8988T (cell line): ENCODE measurements at places on chromosomes 7 and 10.
A peak's percentile ranks its signal among the peaks of the same experiment; 100 is the strongest.

- no peak for DNase-seq
These were observed 32.3 kb downstream of the ORC5 start for GRCh38 chr7:104175361-104175984.

- no peak for DNase-seq
These were observed 238.7 kb downstream of the SEC23IP start for GRCh38 chr10:120131183-120131582.

GRCh38 chr7:7266257-7266881 lies 84.0 kb downstream of the C1GALT1 start:
- no peak for DNase-seq

GRCh38 chr7:101166909-101167644 lies 1.7 kb upstream of the VGF start:
- no peak for DNase-seq

DNA sequence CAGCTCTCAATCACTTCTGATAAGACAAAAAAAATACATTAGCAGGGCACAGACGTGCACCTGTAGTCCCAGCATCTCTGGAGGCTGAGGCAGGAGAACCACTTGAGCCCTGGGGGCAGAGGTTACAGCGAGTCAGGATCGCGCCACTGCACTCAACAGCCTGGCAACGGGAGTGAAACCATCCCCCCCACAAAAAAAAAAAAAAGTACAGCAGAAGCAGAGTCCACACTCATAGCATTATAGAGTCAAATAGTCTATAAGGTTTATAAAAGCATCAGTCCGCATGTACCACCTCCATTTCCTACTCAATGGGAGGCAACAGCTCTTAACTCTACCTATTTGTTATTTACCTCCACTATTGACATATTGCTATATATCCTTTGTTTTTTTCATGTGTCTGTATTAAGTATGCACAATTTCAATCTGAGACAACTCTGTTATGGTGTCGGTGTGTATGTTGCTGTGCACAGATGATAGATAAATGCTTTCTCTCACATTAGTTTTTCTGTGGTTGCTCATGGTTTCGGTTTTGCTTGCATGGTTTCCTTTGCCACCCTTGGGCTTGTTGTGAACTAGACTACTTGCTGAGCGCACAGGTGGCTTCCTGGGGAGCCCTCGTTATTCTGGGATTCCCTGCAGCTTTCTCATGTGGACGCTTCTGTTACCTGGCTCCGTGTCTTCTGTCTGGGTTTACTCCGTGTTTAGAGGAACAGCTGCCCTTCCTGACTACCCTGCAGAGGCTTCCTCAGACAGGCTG lies 40.4 kb downstream of the PROSER2 start:
- DNase-seq: no peak

GRCh38 chr7:121126801-121127534 lies 138.5 kb downstream of the CPED1 start:
- no peak for DNase-seq

DNA sequence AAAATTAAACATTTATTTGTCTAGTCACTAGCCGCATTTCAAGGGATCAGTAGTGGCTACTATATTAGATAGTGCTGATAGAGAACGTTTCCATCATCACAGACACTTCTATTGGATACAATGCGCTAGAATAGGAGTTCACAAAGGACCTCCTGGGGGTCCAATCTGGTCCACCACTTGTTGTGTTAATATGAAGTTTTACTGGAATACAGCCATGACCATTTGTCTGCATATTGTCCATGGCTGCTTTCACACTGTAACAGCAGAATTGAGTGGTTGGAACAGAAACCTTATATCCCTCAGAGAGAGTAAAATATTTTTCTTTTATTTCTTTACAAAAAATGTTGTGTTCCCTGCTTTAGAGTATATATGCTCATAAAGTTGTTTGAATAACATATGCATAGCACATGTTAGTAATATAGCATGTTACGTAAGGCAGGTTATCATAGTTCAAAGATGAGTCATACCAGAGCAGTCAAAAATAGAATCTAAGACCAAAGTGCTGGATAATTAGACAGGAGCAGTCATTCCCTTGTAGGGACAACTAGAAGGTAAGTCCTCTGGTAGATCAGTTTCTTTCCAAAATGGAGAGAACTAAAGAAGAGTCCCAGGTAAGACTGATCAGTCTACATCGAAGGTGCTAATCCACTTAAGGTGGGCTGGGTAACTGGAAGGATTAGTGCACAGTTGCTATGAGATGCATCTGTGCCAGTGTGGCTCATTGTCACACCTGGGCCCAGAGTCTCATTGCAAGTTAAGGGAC lies 14.9 kb downstream of the BZW2 start:
- DNase-seq: no peak

DNA sequence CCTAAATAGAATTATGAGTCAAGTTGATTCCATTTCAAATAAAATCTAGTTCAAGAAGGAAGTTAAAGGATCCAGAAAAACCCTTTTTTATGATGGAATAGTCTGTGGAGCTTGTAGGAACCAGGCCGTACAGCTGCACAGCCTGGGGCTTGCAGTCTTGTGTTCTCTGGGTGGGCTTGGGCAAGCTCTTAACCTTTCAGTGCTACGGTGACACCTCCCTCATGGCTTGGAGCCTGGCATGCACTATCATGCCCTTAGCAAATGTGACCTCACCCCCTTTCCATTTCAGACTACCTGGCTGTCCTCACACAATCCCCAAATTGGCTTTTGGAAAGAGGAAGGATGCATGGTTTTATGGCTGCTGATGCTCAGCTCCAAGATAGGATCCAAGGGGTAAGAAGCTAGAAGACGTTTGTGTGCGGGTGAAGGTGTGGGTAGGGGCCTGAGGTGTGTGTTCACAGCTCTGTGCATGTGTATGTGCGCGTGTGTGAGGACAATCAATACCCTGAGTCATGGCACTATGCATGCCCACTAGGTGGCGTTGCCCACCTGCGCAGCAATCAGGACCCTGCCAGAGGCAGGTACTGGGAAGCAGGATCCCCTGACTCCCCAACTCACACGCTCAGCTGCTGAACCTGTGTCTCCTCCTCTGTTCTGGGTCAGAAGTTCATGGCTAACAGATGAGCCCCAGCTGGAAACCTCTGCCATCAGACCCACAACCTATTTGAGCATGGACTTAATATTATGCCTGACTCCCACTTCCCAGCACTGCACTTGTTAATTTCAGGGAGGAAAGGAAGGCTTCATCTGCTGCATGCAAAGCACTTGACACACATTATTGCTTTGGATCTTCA lies 113.4 kb downstream of the PTPN20 start:
- peak; percentile 92 for DNase-seq

GRCh38 chr7:87506246-87507180 lies 31.0 kb upstream of the ABCB4 start:
- DNase-seq: no peak

DNA sequence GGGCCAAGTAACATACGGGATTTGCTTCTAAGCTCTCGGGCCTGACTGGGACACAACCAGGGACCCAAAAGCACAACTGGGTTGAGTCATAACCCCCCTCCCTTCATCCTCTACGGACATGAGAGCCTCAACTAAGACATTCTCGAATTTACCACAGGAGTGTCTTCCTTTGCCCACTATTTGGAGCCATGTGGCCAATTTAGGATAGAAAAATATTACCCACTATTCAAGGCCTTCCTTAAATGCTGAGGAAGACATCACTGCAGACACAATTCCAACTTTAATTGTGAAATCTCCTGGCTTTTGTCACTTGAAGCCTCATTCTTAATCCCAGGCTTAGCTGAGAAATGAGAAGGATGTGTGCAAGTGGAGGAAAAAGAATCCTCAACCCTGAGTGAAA lies 11.8 kb downstream of the CTBP2 start:
- no peak for DNase-seq

DNA sequence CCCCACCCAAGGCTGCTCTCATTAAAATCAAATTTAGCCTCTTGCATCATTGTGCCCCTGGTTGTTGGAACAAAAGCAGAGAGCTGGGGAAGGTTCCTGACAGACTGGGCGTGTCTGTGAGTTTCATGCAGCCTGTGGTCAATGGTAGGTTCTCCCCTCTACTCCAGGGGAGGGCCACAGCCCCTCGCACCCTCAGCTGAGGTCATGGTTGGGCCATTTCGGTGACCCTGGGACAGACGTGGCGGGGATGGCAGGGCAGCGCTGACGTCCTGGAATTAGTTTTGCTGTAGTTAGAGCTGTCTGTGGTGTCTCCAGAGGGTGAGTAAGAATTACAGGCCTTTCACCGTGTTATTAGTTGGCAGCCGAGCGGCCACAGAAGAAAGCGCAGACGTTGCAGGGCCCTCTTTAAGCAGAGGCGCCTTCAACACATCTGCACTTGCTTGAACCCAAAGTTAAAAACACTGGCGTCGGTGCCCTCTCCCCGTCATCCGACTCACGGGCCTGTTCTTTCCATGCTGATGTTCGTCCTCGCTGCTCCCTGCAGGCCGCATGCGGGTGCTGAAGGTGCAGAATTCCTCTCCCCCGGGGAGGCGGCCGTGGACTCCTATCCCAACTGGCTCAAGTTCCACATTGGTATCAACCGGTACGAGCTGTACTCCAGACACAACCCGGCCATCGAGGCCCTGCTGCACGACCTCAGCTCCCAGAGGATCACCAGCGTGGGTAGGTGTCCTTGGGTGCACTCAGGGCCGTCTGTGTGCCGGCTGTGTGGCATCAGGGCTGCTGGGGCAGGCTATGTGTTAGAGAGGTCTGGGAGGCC lies 2.8 kb downstream of the FAM20C start:
- no peak for DNase-seq
